ENCODE measurements at places on chromosomes 7 and 10. TPM values are rescaled to one million over a fixed set of nuclear protein-coding genes. Genes with fewer than 3 reads are reported as not detected.

- DNase-seq = no peak
Measured at GRCh38 chr7:127417346-127417745, 24.8 kb upstream of the ZNF800 start.

DNA sequence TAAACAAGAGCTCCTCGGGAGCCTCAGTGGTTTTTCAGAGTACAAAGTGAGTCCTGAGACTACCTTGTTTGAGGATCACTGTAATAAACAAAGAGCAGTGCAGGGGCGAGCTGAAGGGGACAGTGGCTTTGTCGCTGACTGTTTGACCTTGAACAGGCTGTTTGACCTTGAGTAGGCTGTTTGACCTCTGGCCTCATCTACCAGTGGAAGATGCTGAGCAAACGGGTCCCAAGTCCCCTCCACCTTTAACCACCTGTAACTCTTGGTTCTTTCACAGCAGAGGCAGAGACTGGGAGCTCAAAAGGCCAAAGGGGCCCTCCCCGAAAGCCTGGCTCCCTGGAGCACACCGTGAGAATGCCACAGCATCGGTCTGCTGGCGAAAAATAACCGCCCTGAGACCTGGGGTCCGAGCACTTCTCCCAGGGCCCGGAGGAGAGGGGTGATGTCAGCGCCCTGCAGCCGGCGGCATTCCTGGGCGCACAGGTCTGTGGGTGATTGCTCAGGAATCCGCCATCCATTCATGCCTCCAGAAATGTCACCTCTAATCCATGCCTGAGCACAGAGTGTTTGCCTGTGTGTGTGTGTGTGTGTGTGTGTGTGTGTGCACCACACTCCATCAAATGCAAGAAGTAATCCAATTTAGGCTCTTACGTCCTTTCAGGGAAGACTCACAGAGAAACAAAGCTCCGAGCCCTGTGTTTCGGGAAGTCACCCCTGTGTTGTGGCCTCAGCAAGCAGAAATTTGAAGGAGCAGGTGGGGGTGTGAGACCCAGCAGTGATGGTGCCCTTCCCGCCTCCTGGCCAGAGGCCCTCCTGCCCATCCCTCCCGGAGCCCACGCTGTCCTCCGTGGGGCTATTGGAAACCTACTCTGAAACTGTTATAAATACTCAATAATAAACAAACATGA, 66.5 kb downstream of the ASB13 start:
- DNase-seq = no peak

AOAH gene
- total RNA-seq = not detected

VTI1A gene
- total RNA-seq = 19.1 TPM

Data from MG63 (cell line).